GM12892 (cell line): ENCODE measurements at places on chromosomes 5 and 9.

GRCh38 chr9:98516897-98517503, 191.7 kb downstream of the GABBR2 start:
- DNase-seq = no peak

- DNase-seq = no peak
Observed at GRCh38 chr9:34869390-34869789, 88.7 kb upstream of the PHF24 start.

DNA sequence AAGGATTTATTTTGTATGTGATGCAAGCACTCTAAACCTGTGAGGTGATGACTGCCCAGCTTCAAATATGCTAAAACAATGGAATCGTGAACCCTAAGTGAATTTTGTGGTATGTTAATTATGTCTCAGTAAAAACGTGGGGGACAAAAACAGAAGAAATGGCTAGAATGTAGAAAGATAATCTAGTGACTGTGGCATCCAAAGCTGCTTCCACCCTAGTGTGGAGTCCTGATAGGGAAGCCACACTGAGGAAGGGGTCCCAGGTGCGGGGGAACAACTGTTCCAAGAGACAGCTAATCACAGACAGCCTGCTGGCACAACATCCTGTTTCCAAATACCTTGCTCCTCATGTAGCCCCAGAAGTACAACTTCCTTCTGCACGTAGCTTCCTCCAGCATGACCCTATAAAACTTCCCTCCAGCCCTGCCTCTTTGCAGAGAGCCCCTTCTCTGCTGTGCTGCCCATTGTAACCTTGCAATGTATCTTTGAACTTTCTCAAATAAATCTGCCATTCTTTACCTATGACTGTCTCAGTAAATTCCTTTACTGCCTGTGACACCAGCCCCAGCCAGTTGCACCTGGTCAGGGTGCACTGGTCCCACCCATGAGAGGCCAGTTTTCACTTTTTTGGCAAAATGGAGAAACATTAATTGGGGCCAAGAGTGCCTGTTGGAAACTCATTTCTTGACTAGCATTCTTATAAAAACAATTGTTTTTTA, 4.9 kb downstream of the GMCL2 start:
- DNase-seq = no peak

DNA sequence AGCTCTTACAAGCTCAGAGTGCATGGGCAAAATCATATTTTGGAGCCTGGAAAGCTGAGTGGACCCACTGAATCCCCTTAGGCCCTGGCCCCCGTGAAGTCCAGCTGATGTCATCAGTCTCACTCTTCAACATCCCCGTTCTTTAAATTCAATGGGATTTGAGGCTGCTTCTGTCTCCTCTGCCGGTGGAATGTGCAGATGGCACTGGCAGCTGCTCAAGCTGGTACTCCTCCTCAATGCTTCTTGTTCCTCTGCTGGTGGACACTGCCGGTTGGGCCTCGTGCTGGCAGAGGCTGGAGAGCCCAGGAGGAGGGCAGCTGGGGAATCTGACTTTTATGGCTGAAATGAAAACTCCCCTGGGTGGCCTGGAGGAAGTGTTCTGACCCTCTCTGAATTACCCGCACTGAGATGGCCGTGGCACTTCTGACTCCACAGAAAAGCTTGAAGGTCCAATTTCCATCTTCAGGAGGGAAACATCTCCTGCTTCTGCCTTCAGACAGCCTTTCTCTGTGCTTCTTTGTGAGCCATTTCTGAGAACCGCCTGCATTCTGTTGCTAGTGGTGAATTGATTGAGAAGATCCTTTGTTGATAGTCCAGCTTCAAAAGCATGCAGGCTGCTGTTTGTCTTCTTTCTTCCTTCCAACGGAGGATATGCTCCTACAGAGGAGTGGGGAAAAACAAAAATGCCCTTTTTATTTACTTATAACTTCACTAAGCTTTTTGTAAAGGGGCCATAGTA, 298.9 kb downstream of the TMEM38B start:
- no peak for DNase-seq
